ENCODE measurements at places on chromosomes 13 and 19.
A peak's percentile ranks its signal among the peaks of the same experiment; 100 is the strongest.

GRCh38 chr13:22506096-22506691 is 674.6 kb upstream of the SGCG start:
- DNase-seq: no peak

DNA sequence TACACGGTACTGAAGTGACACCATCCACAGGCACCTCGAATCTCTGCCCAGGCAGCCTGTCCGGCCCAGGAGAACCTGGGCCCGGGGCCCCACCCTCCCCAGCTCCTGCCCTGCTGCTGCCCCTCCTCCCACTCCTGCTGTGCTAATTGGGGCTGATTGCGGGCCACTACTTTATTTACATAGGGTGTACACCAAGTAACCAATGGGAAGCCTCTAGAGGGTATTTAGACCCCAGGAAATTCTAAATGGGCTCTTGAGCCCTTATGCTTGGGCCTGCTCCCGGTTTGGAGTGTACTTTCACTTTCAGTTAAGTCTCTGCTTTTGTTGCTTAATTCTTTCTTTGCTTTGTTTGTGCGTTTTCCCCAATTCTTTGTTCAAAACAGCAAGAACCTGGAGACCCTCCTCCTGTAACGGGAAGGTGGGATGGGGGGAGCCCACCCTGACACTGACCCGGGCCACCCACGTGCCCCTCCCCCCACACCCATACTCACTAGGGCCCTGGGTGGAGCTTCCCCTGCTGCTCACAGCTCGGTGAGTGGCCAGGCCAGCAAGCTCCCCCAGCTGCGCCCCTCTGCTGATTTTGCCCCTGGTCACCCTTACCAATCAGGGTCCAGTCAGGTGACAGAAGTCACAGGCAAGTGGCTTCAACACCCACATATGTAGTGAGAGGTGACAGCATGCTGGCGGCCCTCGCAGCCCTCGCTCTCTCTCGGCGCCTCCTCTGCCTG is 9.4 kb downstream of the SCGB2B2 start:
- DNase-seq: no peak

- no peak for DNase-seq
Observed at GRCh38 chr13:58087566-58087965, 456.0 kb downstream of the PCDH17 start.

GRCh38 chr13:52833296-52833875 is 15.1 kb downstream of the PCDH8 start:
- DNase-seq: no peak

DNA sequence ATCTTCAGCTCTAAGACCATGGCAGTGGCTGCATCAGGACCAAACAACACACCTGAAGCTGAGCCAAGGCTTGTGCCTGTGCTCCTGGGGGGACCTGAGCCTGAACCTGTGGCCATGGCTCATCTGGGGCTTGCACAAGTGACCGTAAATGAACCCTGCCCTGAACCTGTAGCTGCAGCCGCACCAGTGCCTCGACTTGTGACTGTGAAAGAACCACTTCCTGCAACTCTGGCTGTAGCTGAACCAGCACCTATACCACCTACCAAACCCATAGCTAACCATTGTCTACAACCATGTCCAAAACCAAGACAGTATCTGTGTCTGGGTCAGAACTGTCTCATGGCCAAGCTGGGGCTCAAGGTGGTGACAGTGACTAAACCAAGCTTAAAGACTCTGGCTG is 28.2 kb upstream of the SDHAF1 start:
- DNase-seq: no peak

- no peak for DNase-seq
Observed at GRCh38 chr13:19742643-19743042, 40.1 kb downstream of the PSPC1 start.

DNA sequence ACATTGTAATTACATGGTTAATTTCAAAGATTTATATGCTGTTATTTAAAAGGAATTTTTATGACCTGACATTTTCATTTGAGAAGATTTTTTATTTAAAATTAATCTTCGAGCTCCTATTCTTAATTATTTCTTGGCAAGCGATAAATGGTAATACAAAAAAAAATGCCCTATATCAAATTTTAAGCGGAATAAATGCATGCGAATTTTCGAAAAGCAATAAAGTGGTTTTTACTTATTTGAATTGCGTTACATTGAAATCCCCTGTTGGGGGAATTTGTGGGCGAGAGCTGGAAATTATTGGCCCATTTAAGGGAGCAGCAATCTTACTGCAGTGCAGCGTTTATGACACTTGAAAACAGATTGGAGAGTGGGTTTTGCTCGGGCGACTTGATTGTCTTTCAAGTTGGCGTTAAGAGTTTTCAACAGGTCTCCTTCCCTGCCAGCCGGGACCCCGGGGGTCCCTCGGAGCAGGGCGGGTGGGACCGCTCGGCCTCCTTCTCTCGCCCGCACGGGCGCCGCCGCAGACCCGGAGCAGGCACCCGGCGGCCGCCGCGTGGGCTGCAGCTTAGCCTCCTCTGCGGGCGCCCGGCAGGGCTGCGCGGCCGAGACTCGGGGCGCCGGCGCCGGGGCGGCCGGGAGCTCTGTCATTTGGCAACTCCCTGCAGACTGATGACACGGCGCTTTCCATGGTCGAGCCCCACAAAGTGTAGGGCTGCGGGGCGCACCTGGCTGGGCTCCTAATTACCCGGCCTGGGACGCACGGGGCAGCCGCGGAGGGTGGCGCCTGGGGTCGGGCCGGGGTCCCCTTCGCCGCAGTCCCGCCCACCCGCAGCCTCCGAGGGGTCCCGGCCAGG is 255.1 kb upstream of the SOX21 start:
- DNase-seq: peak; percentile 35

DNA sequence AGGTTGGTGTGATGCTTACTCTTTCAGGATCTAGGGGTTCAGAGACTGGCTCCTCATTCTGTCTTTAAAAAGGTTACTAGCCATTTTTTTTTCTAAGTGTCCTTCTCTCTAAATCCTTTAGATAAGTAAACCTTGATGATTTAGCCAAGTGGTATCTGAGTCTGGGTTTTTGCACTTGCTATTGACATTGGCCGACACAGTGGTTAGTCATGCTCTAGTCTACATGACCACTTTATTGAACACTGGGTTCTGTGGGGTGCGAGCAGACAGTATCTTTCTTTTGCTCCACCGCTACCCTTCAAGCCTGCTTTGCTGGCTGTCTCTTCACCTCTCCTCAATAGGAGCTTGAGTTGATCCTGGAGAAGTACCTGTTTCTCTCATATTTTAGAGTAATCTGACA is 6.2 kb upstream of the NUP58 start:
- DNase-seq: no peak

DNA sequence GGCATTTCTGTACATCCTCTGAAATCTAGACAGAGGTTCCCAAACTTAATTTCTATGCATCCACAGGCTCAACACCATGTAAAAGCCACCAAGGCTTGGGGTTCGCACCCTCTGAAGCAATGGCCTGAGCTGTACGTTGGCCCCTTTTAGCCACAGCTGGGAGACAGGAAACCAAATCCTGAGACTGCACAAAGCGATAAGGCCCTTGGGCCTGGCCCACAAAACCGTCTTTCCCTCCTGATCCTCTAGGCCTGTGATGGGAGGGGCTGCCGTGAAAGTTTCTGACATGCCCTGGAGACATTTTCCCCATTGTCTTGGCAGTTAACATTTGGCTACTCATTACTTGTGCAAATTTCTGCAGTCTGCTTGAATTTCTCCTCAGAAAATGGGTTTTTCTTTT is 766.4 kb downstream of the GPC5 start:
- no peak for DNase-seq

DNA sequence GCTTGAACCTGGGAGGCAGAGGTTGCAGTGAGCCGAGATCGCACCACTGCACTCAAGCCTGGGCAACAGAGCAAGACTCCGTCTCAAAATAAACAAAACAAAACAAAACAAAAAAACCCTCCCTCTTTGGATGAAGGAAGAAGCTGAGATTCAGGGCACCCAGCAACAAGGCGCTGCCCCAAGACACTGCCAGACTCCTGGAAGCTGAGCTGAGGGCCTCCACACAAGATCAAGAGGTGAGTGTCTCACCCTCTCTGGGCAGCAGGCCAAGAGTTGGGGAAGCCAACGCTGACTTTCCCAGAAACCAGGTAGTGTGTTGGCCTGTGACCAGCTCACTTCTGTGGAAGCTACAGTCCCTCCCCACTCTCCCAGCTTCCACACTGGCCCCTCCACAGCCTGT is 3.7 kb upstream of the TYROBP start:
- DNase-seq: no peak

- no peak for DNase-seq
Observed at GRCh38 chr13:20197361-20197834, 4.7 kb upstream of the GJB2 start.

- no peak for DNase-seq
Observed at GRCh38 chr13:95388420-95389079, 87.3 kb upstream of the ABCC4 start.

- no peak for DNase-seq
Observed at GRCh38 chr13:112453207-112453829, 77.2 kb downstream of the SPACA7 start.

GRCh38 chr19:3015126-3016057 is 13.7 kb downstream of the TLE2 start:
- DNase-seq: no peak

DNA sequence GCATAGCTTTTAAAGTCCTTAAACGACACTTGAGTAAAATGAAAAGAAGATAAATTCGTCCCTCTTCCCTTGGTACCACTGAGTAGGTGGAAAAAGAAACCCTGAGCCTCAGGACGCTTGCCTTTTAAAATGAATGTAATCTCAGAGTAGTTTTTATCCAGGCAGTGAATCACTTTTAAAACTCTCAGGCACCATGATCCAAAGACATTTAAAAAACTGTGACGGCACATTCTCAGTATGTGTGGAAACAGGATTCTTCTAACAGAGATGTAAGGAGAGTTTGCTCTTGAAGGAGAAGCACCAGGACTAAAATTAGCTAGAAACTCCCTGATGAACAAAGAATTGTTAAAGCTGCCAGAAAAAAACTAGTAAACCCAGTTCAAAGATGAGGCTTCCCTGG is 105.7 kb upstream of the SLC15A1 start:
- DNase-seq: no peak

GRCh38 chr19:38778733-38779132 is 5.4 kb upstream of the LGALS7 start:
- no peak for DNase-seq

GRCh38 chr13:106772006-106772601 is 204.2 kb upstream of the ARGLU1 start:
- no peak for DNase-seq

DNA sequence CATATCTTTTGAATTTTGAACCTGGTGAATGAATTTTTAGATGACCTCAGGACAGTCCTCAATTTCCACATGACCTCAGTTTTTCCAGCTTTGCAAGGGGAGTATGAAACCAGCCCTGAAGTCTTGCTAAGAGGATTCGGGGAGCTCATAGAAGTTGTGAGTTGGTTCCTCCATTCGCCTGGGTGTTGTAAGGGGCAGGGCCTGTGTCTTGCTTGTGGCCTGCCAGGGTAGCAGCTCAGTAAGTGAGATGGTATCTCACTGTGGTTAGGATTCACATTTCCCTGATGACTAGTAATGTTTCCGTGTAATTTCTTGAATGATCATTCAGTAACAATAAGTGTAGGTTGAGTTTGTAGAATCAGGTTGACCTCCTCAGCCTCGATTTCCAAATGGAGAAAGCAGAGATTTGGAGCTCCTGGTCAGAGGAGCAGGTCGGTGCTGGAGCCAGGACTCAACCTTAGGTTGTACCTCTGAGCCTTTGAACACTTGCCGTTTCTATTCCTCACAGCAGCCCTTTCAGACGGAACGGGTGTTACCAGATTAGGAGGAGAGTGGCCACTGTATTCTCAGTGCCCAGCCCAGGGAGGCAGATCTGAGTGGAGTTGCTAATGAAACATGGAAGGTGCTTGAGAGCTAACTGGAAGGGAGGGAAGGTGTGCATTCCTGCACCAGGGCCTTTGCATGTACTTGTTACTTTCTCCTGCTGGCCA is 14.6 kb downstream of the NACC1 start:
- no peak for DNase-seq

GRCh38 chr19:18385675-18386542 is at the start of gene GDF15:
Gene GDF15, plus strand, starts transcription at chr19:18386158. Its CDS starts 32 bp downstream, at chr19:18386190.
- no peak for DNase-seq

- DNase-seq: no peak
Observed at GRCh38 chr13:36129539-36129938, 1.6 kb downstream of the DCLK1 start.

- DNase-seq: peak; percentile 42
Observed at GRCh38 chr19:6021878-6022569, 44.1 kb upstream of the RANBP3 start.

- DNase-seq: no peak
Observed at GRCh38 chr13:29901710-29902631, 51.6 kb upstream of the UBL3 start.

GRCh38 chr13:24004142-24004899 is 107.0 kb upstream of the C1QTNF9B start:
- no peak for DNase-seq
